ENCODE measurements at places on chromosomes 11 and 22. TPM values are rescaled to one million over a fixed set of nuclear protein-coding genes. Genes with fewer than 3 reads are reported as not detected.
A peak's percentile ranks its signal among the peaks of the same experiment; 100 is the strongest.

The CHRM4 gene
- total RNA-seq: 1.6 TPM

The LGALS12 gene
- total RNA-seq: 1.9 TPM

The UPK2 gene
- not detected for total RNA-seq

The PAX6 gene
- not detected for total RNA-seq

The POLR2L gene
- total RNA-seq: 41.5 TPM

The ANKRD49 gene
- 11.3 TPM for total RNA-seq

The IL18 gene
- total RNA-seq: 26.4 TPM

DNA sequence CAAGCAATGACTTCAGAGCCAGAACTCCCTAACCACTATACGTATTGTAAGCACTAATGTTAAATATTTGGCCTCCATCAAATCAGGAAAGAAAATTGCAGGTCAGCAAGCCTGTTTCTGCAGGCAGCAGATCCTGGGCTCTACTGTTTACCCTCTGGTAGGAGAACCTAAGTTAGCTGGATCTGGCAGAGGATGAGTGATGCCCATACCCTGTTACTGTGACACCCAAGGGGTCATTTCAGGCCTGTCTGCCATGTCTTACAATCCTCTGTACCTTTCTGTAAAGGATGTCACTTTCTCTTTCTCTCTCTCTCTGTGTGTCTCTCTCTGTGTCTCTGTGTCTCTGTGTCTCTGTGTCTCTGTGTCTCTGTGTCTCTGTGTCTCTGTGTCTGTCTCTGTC is 106.9 kb downstream of the CSNK2A3 start:
- no peak for DNase-seq

- no peak for DNase-seq
Observed at GRCh38 chr22:27065279-27065678, 407.9 kb downstream of the MIAT start.

DNA sequence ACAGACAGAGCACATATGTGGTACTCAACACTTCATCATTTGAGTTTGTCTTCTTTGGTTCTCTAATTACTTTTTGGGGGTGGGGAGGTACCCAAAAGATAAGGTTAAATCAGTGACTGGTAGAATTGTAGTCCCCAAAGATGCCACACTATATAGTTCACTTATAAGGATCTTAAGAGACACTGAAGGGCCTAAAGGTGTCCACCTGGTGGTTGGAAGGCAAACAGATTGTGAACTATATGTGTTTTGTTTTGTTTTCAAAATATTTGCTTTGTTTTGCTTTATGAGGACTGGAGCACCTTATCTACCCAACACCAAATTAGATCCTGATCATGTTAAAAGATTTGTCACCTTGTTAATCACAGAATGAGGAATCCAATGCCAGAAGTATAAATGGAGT is 136.1 kb downstream of the DCDC1 start:
- no peak for DNase-seq

DNA sequence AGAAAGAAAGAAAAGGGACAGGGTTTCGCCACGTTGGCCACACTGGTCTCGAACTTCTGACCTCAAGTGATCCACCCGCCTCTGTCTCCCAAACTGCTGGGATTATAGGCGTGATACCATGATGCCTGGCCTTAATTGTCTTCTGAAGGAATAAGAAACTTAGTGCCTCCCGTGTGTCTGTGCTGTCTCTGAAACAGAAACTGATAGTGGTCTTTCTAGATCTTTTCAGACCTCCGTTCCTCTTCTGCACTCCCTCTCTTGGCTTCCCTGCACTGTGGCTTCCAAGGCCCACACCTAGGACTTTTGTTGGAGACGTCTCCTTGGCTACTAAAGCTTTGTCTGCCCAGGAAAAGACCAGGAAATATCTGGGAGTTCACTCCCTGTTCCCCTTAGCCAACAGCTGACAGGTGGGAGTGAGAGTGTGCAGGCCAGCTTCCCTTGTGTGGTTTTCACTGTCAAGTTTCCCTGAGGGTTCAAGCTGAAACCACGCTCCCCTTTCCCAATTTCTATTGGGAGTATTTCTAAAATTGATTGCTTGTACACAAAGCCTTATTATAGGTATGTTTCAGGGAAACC is 10.1 kb upstream of the HTR3B start:
- no peak for DNase-seq

- no peak for DNase-seq
Observed at GRCh38 chr11:19714022-19714386, 1.4 kb downstream of the NAV2 start.

DNA sequence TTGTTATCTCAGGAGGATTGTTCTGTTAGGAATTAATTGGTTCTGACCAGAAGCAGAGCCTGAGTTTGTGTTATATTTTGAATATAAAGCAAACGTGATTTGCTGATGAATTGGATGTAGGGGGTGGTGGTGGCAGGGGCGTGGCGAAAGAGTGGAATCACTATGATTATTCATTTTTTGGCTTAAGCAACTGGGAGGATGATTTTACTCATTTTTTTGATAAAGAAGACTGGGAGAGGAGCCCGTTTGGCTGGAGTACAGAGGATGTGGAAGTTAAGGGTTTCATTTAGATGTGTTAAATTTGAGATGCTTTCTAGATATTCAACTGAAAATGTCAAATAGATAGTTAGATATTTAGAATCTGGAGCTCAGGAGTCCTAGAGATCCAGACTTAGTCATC is 83.4 kb upstream of the MYO18B start:
- no peak for DNase-seq

GRCh38 chr11:63532117-63532516 is 4.5 kb upstream of the PLAAT4 start:
- no peak for DNase-seq

DNA sequence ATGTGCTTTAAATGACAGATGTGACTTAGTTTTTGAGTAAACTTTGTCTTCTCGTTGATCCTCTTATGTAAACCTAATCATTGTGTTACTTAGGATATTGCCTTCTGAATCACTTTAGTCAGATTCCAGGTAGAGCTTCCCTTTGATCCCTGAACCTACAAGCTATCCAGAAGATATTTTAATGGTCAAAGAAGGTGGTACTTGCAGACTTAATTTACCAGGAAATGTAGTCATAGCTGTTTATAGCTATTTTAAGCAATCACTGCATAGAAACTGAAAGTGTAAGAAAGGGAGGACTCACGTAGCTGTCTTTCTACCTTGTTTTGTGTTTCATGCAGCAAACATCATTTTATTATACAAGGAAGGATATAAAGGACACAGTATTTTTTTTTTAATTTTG is 189.5 kb downstream of the DDX10 start:
- no peak for DNase-seq

- no peak for DNase-seq
Observed at GRCh38 chr22:24414984-24415945, 12.1 kb upstream of the ADORA2A start.

- DNase-seq: no peak
Observed at GRCh38 chr22:50325444-50326224, 1.2 kb downstream of the DENND6B start.

GRCh38 chr22:26702906-26703830 is 45.8 kb downstream of the MIAT start:
- no peak for DNase-seq

DNA sequence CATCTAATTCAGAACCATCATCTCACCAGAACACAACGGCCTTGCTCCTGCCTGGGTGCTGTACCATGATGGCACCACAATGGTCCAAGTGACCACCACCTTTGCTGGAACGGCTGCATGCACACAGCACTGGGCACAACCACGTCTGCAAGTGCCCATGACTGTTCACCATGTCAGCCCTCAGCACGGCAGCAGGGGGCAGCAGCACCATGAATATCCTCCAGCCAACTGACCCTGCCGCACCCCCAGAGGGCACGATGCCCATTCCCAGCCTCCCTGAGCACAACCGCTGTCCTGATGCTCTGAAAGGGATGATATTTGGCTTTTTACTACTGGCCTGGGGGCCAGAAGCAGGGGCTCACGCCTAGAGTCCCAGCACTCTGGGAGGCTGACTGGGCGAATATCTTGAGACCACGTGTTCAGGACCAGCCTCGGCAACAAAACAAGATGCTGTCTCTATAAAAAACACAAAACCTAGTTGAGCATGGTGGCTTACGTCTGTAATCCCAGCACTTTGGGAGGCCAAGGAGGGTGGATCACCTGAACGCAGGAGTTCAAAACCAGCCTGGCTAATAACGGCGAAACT is 25.7 kb downstream of the DRD4 start:
- peak; percentile 51 for DNase-seq

- peak; percentile 86 for DNase-seq
Observed at GRCh38 chr22:42444077-42444904, 12.1 kb upstream of the NFAM1 start.

DNA sequence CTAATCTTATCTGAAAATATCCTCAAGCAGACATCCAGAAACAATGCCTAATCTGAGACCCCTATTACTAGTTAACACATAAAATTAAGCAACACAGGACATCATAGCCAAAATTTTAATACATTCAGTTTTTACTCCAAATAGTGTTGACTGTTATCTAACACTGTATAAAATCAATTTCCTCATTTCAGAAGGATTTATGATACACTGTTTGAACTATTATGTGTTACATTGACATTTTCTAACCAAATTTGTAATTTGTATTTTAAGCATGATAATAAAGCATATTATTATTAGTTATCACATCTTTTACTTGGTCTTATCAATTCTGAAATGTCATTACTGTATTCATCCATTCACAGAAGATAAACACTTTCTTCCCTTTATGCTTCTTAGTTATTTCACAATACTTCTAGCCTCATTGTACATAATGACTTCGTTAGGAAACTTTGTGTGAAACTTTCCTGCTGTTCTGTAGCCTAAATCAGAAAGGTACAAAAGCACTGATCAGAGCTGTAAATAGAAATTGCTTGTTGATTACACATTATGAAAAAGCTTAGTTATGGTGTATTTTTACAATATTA is 1248.9 kb downstream of the JRKL start:
- peak; percentile 3 for DNase-seq

- no peak for DNase-seq
Observed at GRCh38 chr11:75516886-75517285, 8.9 kb downstream of the GDPD5 start.

DNA sequence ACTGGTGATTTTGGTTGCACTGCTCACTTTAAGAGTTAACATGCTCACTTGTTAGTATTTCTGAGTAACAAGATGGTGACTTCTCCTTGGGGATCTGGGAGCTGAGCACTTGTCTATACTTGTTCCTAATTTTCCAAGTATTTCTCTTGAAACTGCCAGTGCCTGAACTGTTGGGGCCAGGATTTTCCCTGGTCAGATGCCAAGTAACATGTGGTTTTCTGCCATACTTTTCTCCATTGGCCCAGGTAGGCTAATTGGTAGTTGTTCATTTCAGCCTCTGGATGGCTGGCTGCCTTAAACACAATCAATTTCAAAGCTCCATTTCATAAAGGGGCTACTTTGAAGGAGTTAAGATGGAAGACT is 35.0 kb downstream of the RNF141 start:
- no peak for DNase-seq

DNA sequence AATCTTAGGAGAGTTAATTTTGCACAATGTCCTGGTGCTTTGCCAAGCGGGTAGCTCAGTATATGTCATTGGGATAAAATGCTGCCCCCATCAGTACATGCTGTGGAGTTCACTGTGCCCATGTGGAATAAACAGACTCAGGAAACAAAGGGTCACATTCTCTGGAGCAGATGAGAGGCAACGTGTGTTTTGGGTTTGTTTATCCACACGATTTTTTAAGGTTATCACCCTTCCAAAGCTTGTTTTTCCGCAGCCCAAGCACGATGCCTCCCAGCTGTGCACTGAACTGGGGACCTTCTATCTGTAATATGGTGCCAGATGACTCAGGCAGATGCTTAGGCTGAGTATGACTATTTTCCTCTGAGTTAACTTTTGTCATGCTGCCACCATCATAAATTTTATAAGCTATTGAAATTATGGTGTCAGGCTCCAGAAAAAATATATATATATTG is 6.5 kb downstream of the OR4D6 start:
- no peak for DNase-seq

Data from hematopoietic multipotent progenitor cell (in vitro differentiated cells).